NCI-H526 treated with DMSO at 0.1 percent for 48 hours (cell line): ENCODE measurements at places on chromosomes 13 and 19.

DNA sequence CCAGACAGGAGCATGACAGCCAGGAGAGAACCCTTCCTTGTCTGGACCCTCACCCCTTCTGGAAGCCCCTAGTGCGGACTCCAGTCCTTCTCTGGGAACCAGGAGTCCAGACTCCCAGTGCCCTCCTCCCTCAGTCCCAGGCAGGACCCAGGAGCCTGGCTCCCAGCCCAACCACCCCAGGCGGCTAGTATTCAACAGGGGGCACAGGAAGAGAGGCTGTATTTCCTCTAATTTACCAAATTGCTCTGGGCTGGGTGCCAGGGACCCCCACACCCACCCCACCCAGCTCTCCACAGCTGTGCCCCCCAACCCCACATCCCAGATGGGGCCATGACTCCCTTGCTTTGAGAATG lies 3.3 kb downstream of the GRIN2D start:
- DNase-seq = no peak

DNA sequence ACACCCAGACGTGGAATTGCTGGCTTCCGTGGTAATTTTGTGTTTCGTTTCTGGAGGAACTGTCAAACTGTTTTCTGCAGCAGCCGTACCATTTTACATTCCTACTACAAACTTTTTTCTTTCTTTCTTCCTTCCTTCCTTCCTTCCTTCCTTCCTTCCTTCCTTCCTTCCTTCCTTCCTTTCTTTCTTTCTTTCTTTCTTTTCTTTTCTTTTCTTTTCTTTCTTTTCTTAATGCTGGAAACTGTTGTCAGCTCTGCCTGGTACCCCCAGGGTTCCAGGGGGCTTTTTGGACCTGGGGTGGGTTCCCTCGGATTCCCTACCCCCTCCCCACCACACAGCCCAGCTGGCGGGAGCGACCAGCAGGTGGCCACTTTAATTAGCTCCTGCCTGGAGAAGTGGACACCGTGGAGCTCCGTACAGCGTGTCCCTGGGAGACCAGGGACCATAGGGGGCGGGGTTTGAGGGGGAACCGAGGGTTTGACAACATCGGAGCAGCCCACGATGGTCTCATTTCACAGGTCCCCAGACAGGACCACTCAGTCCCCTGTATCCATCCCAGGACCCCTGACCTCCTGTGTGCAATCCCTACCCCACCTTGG lies 24.4 kb downstream of the CELF5 start:
- no peak for DNase-seq

DNA sequence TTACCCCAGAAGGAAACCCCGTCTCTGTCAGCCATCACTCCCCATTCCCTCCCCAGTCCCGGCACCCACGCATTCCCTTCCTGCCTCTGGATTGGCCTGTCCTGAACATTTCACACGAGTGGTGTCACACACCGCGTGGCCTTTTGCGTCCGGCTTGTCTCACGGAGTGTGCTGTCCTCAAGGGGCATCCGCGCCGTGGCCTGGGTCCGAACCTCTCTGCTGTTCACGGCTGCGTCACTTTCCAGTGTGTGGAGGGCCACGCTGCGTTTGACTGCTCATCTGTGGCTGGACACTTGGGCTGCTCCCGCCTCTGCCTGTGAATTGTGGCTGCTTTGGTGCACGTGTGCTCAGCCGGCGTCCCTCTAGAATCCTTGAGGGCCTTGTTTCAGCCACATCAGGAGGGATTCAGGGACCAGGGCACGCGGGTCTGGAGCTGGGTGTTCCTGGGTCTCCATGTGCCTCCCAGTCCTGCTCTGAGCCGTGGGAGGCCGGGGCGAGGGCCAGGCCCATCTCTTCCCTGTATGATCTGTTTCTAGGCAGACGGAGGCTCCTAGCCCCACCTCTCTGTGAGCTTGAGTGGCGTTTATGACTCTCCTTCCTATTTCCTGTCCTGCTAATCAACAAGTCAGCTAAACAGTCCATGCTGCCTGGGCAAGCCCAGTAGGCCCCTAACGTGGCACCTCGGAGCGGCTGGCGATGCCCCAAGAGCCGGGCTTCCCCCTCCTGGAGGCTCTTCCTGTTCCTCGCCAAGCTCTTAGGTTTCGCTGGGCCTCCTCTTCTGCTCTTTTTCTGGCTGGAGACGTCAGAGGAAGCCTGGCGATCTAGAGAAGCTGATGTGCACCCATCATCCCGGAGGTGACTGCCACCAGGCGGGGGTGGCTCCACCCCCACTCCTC lies 8.1 kb downstream of the STK11 start:
- DNase-seq = no peak

DNA sequence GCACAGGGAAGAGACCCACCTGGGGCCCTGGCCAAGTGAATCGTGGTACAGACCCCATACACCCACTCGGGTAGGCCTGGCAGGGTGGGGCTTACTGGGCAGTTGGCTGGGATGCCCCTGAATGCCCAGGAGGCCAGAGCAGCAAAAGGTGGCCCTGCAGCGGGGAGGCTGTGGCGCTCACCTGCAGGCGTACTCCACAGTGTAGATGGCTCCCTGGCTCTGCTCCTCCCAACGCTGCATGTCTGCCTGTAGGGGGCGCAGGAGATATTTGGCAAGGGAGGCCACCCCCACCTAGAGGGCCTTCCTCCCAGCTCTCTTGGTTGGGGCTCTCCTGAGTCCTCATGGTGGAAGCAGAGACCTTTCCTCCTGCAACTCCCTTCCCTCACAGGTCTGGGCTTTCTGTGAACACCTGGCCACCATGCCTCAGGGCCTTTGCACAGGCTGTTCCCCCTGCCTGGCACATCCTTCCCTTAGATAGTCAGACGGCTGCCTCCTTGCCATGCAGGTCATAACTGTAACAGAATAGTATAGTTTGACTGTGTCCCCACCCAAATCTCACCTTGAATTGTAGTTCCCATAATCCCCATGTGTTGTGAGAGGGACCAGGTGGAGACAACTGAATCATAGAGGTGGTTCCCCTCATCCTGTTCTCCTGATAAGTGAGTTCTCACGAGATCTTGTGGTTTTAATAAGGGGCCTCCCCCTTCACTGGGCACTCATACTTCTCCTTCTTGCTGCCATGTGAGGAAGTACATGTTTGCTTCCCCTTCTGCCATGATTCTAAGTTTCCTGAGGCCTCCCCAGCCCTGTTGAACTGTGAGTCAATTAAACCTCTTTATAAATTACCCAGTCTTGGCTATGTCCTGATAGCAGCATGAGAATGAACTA lies 5.9 kb downstream of the BORCS8 start:
- peak; percentile 9 for DNase-seq

DNA sequence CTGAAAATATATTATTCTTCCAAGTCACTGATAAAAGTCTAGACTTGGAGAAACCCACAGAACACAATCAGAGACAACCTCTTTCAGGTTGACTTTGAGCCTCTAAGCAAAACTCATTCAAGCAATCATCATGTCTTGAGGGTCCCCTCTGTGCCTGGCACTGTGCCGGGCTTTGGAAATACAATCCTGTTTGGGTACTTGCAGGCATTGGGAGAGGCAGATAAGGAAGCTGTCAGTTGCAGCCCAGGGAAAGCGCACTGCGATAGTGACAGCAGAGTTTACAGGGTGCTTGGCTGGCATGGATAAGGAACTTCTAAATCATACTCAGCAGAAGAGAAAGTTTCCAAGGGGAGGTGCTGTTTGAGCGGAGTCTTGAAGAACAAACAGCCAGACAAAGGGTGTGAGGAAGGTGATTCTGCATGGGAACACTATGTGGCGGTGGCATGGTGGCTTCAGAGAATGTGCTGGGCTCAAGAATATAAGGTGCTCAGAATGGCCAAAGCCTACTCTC lies 9.1 kb downstream of the SERP2 start:
- no peak for DNase-seq

GRCh38 chr19:12840091-12841079 lies 2.1 kb downstream of the MAST1 start:
- peak; percentile 31 for DNase-seq

DNA sequence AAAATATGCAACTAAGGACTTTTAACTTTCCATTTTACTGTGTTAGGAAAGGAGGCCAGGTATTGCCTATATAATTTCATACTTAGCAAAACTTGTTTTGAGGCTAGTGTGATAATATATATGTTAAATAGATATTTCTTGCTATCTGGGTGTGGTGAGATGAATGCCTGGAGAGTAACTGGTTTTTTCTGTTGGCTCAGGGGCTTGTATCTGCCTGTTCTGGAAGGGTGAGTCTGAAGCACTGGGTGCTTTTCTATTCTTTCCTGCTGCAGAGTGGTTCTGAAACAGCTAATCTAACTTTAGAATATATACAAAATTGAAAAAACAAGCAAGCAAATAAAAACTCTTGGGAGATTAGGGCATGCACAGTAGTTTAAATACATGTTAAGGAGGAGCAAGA lies 64.6 kb upstream of the MYCBP2 start:
- no peak for DNase-seq

GRCh38 chr19:15923702-15924101 lies 10.6 kb downstream of the CYP4F11 start:
- DNase-seq = no peak

- no peak for DNase-seq
Observed at GRCh38 chr19:50486823-50487515, 10.3 kb upstream of the GARIN5A start.

DNA sequence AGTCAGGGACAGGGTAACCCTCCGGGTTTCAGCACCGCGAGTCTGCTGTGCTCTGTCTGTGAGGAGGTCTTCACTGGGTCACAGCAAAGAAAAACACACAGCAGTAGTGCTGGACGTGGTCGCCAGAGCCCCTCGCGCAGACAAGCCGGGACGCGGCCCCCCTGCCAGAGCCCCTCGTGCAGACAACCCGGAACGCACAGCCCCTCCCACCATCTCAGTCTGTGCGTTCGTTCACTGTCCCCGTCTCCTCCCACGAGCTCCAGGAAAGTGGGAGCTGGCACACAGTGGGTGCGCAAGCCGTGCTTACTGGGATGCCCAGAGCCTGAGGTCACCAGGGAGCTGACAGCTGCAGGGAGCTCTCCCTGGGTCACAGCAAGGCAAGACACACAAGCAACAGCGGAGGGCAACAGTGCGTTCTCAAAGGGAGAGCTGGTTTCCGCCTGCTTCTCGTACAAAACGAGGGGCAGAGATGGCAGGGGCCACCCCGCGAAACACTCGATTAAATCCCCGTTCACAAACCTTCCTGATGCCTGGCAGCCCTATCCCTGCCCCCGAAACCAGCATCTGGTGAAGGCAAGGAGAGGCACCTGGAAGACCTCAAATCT lies 3.2 kb upstream of the PLPP2 start:
- DNase-seq = no peak

DNA sequence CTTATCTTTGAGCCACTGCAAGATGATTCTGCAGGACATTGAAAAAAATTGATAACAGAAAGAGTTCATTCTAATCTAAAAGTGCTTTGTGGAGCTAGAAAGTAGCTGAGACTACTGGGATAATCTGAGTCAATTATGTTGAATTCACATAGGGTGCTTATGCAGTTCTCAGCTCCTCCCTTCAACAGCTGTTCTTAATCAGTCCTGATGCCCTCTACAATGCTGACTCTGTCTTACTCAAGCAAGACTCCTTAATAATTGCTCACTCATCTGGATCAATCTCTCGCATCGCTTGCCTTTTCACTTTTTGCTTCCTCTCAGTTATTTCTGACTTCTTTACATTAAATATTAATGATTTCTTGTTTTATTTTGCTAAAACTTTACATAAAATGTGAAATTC lies 182.1 kb downstream of the PCDH17 start:
- DNase-seq = no peak

- no peak for DNase-seq
Observed at GRCh38 chr13:104817271-104817670, 1718.2 kb downstream of the EFNB2 start.

DNA sequence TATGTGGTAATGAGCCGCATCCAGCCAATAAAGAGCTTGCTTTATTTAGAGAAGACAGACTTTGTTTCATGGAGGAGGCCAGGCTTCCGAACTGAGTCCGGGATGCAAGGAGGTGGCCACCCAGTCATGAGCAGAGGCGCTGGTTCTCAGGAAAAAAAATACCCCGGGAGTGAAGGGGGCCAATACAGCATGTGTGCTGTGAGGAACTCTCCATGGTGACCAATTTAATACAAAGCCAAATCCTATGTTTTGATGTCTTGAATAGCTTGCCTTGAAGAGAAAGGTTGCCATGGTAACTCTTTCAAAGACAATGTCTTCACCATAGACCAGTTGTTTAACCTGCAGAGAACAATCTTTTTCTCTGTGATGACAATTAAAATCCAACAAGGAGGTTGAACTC lies 43.4 kb upstream of the PDCD5 start:
- no peak for DNase-seq

GRCh38 chr13:45332831-45333219 lies 8.2 kb downstream of the TPT1 start:
- no peak for DNase-seq
